HCT116 (cell line): ENCODE measurements at places on chromosomes 5 and 9. TPM values are rescaled to one million over a fixed set of nuclear protein-coding genes. Genes with fewer than 3 reads are reported as not detected.

Gene PCDHGB1
- 0.15 TPM for total RNA-seq

Gene PCDHGA10
- 3.8 TPM for total RNA-seq

Gene SPOCK1
- 0.27 TPM for total RNA-seq

Gene PCDHGA8
- not detected for total RNA-seq

Gene TSLP
- total RNA-seq: 0.34 TPM

Gene TICAM2
- 2.9 TPM for total RNA-seq

Gene SPINK13
- not detected for total RNA-seq

Gene AHRR
- 12.7 TPM for total RNA-seq

Gene AGXT2
- total RNA-seq: not detected

Gene GEMIN5
- total RNA-seq: 35.9 TPM

Gene RAB3C
- total RNA-seq: not detected

Gene ATG10
- 9.4 TPM for total RNA-seq

Gene PCDHGA9
- 0.34 TPM for total RNA-seq

Gene DNAI1
- total RNA-seq: 1.1 TPM

Gene FOXD4L5
- 0.61 TPM for total RNA-seq

Gene MPDZ
- total RNA-seq: 0.12 TPM
